ENCODE measurements at places on chromosomes 12 and 14.
A peak's percentile ranks its signal among the peaks of the same experiment; 100 is the strongest.

- DNase-seq, result no peak
Observed at GRCh38 chr12:30882706-30883105, 43.8 kb upstream of the TSPAN11 start.

- peak; percentile 92 for DNase-seq
Observed at GRCh38 chr14:89276424-89276975, 140.5 kb downstream of the FOXN3 start.

- no peak for DNase-seq
Observed at GRCh38 chr12:13022851-13023271, 21.3 kb upstream of the FAM234B start.

DNA sequence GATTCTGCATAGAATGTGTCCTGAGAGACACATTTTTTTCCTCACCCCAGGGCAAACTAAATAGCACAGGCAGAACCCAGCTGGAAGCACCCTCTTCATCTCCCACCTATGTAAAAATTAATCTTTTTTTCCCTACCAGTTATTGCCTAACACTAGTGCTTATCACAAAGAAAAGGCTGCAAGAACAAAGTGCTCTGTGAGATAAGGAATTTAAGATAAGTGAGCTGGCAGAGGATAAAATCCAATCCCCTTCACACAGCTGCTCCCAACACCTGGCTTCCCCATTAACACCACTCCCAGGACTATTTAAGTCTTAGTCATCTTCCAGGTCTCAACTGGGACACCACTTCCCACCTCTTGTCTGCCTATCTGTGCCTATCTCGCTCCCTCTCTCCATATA is 75.2 kb downstream of the TTC9 start:
- no peak for DNase-seq

DNA sequence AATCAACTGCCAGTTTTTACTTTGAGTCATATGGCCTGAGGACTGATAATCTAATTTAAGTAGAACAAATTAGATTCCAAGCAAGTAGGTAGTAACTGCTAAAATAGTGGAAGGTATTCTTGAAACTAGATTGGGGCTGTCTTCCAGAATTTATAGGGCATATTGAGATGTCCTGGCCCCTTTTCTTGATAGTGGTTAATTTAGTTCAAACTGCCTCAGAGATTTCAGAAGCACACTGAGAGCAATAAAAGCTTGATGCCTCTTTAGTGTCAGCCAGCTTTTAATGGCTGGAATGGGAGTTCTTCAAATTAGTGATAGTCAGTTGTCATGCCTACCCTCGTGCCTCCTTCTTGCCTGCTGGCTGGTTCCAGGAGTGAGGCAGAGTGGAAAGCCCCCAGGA is 120.5 kb downstream of the AKAP6 start:
- no peak for DNase-seq

DNA sequence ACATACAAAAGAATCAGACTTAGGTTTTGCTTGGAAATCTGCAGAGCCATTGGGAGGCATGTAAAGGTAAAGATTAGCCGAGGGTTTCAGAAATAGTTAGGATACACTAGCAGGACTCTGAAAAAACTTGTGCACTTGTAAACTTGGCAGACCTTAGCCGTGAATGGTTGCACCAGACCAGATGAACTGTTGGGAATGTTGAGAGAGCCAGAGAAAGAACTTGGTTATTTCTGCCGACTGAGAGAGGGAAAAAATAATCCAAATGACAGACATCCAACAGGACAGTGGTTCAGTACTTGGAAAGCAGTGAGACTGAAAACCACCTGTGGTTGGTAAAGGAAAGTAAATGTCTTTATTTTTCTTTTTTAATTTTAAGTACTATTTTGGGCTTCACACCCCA is 222.5 kb upstream of the DDHD1 start:
- DNase-seq, result no peak

DNA sequence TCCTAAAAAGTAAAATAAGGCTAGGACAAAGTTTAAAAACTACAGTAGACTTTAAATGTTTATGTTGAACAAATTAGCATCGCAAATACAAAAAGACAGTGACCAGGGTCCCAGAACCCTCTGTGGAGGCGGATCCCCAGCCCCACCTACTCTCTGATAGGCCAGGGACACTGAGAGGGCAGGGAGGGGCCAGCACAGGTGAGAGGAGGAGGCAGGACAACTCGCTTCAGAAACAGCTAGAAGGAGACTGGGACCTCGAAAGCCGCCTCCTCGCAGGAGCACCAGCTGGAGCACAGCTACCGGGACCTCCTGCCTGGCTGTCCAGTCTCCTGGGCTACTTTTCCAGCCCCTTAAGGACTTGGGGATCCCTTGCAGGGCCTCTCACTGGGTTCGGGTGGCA is 992 bp downstream of the DNAH10 start:
- no peak for DNase-seq

- DNase-seq, result no peak
Observed at GRCh38 chr12:20142956-20143355, 225.4 kb upstream of the PDE3A start.

DNA sequence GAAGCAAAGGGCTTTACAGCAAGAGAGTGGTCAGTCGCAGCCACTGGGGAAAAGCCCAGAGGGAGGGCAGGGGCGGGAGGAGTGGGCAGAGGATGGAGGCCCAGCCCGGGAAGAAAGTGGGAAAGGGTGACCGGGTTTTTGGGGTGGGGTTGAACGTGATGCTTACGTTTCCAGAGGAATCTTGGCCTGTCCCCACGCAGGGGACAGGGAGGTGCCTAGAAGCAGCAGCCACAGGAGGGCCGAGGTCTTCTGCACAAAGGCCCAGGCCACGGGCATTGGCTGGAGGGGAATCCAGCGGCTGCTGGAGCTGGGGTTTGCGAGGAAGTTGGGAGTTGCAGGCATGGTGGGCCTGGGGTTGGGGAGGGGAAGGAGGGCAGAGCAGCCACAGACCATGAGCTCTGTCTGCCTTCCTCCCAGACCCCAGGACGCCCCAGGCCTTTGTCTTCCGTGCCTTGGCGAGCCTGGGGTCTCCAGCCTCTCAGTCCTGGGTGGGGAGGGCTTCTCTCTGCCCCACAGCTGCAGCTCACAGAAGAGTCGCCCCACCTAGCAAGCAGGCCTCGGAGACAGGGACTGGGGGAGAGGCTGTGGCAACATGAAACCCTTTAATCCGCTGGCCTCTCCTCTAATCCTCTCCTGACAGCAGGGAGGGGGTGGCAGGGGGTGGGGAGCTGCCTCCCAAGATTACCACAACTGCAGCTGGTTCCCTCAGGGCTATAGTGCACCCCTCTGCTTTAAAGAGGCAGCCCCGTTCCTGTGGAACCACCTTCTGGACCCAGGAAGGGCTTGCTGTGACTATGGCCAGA is at the start of gene CACNA2D4:
CACNA2D4 (minus strand) TSS at position 572 of the 803 bp plus-strand sequence; CDS start at position 393, 179 bp downstream.
- DNase-seq, result no peak

DNA sequence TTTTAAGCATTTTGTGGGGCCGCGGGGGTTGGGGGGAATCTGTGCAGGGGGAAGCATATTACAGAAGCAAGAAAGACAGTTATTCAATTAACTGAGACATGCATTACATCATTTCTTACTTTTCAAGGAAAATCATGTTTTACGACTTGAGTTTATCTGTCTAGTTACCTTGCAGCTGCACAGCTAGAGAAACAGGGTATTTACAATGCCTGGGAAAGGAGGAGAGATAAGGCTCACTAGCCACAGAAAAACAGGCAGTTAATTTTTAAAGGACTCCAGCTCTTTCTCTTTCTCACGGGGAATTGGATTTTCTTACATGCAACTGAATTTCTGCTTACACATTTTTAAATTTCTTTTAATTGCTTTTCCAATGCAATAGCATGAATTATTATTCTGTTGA is 22.2 kb downstream of the FCF1 start:
- no peak for DNase-seq

GRCh38 chr14:75985618-75986438 is at the start of gene IFT43:
Gene IFT43 (plus strand): TSS chr14:75985763. CDS start chr14:75985787, 24 bp downstream.
- DNase-seq, result peak; percentile 92

- no peak for DNase-seq
Observed at GRCh38 chr12:116293687-116294453, 16.4 kb upstream of the MED13L start.

GRCh38 chr12:72677139-72677538 is 405.0 kb downstream of the TRHDE start:
- no peak for DNase-seq

- DNase-seq, result no peak
Observed at GRCh38 chr12:23843958-23844357, 105.5 kb downstream of the SOX5 start.

GRCh38 chr14:95662376-95663186 is 23.6 kb upstream of the TCL1B start:
- no peak for DNase-seq

- no peak for DNase-seq
Observed at GRCh38 chr14:105850853-105851581, 324.6 kb downstream of the TMEM121 start.

DNA sequence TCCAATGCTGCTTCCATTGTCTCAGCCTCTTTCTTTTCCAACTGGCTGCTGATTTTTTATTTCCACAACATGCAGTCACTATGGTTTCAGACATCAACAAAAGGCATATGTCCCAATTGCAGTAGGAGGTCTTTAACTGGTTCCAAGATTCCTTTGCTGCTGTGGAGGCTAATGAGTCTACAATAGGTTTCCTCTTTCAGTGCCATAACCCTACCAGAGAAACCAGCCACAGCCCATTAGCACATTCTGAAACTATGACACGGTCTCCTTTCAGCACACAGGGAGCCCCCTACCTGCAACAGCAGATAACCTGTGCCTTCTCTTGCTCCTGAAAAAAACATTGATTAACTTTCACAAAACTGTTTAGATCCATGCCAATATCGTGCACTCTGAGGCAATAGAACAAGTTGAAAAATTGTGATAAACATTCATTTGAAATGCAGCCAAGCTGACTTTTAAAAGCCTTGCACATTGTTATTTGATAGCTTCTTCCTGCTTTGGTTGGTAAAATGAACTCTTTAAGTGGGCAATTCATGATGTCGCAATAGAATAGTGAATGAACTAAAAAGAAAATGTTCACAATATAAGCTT is 32.4 kb downstream of the PLEKHG7 start:
- no peak for DNase-seq

GRCh38 chr12:46454981-46455380 is 82.4 kb upstream of the SLC38A2 start:
- DNase-seq, result no peak

- no peak for DNase-seq
Observed at GRCh38 chr12:103799857-103800771, 40.9 kb downstream of the NT5DC3 start.

DNA sequence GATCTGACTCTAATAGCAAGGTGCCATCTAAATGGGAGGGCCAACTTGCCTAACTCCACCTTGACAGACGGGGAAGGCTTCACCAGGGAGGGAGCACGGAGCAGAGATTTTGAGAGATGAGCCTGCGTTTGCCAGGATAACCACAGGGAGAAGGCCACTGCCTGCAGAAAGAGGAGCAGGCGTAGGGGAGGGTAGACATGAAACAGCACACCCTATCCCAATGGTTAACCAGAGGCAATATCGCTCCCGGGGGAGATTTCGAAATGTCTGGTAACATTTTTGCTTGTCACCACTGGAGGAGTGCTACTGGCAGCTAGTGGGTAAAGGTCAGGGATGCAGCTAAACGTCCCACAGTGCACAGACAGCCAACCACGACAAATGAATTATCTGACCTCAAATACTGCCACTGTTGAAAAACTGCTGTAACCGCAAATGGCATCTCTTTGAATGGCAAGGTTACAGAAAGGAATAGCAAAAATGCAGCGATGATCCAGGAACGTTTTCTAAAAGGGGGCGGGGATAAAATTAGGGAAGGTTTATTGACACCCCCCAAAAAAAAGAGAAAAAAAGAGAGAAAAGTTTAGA is 126.0 kb upstream of the ATF7IP start:
- peak; percentile 42 for DNase-seq

DNA sequence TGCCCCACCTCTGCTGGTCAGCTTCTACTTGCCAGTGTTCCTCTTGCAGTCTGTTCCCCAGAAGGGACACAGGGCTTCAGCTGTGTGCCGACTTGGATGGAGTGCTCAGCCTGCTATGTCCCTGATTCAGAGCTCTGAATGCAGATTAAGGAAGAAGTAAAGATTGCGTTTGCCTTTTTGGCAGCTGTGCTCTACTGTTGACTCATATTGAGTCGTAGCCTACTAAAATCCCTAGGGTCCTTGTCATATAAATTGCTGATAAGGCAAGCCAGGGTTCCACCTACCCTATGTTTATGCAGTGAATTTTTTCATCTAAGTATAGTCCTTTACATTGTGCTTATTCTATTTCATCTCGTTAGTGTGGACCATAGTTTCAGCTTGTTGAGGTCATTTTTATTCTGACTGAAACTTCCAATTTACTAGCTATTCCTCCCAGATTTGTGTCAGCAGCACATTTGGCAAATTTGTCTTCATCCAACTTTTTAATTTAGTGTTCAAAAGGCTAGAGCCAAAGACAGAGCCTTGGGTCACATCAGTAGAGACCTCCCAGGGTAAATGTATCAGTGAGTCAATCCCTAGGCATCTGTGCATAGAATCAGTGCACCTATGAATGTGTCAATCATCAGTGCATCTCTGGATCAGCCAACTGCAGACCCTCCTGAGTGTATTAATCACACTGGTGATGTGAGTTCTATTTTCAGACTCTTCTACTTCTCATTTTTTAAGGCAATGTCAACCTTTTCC is 31.9 kb downstream of the CACNA1C start:
- DNase-seq, result no peak

- DNase-seq, result no peak
Observed at GRCh38 chr12:29147731-29148595, 1.1 kb upstream of the FAR2 start.

- DNase-seq, result no peak
Observed at GRCh38 chr12:88736031-88736430, 155.8 kb upstream of the KITLG start.

GRCh38 chr14:20970647-20970982 is 15.3 kb downstream of the RNASE2 start:
- no peak for DNase-seq

- DNase-seq, result no peak
Observed at GRCh38 chr14:63962906-63963305, 110.1 kb downstream of the SYNE2 start.

Measured in stimulated activated naive CD8-positive, alpha-beta T cell treated with anti-CD3 and anti-CD28 coated beads, Interleukin-15, Interleukin-2, amounts not matched to agents 100 U/mL and 50 U/mL, for 24 hours (primary cell).